EL (cell line): ENCODE measurements at places on chromosomes 6 and 20.

GRCh38 chr6:47044397-47044796 is 2.3 kb upstream of the ADGRF1 start:
- peak; percentile 62 for DNase-seq

- DNase-seq: peak; percentile 19
Observed at GRCh38 chr6:42448927-42449659, 2.6 kb downstream of the TRERF1 start.

DNA sequence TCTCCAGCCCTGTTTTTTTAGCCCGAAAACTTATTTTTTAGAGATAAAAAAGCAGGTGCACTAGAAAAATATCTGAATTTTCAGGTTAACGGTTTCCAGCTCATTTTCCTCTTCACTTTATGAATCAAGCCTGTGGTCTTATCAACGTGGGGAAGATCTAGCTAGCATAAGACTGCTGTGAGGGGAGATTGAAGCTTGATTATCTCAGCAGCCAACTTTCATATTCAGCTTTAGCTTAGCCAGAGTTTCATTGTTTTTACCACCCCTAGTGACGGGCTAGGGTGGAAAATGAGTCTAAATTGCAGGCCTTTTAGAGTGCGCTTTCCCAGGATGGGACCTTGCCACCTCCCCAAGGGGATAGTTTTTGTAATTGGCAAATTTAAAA is 11.9 kb upstream of the RBM38 start:
- DNase-seq: no peak

- DNase-seq: no peak
Observed at GRCh38 chr20:35635652-35636051, 20.0 kb downstream of the SPAG4 start.

DNA sequence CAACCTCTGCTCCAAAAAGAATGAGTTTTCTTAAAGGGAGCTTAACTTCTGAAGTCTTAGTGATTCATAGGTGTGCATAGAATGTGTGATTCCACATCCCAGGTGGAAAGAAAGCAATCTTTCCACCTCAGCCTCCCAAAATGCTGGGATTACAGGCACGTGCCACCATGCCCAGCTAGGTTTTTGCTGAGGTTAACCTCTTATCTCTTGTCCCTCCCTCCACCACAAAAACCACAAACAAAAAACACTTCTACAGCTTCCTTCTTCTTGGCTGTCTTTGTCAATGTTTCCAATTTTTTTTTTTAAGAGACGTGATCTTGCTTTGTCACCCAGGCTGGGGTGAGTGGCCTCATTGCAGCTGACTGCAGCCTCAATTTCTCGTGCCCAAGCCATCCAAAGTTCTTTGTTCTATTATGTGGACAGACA is 8.1 kb upstream of the CSE1L start:
- no peak for DNase-seq
